Activated CD8-positive, alpha-beta memory T cell treated with anti-CD3 and anti-CD28 coated beads for 1 hour (primary cell): ENCODE measurements at places on chromosomes 16 and 17.

- no peak for DNase-seq
Observed at GRCh38 chr16:48076455-48077012, 79.3 kb downstream of the ABCC12 start.

DNA sequence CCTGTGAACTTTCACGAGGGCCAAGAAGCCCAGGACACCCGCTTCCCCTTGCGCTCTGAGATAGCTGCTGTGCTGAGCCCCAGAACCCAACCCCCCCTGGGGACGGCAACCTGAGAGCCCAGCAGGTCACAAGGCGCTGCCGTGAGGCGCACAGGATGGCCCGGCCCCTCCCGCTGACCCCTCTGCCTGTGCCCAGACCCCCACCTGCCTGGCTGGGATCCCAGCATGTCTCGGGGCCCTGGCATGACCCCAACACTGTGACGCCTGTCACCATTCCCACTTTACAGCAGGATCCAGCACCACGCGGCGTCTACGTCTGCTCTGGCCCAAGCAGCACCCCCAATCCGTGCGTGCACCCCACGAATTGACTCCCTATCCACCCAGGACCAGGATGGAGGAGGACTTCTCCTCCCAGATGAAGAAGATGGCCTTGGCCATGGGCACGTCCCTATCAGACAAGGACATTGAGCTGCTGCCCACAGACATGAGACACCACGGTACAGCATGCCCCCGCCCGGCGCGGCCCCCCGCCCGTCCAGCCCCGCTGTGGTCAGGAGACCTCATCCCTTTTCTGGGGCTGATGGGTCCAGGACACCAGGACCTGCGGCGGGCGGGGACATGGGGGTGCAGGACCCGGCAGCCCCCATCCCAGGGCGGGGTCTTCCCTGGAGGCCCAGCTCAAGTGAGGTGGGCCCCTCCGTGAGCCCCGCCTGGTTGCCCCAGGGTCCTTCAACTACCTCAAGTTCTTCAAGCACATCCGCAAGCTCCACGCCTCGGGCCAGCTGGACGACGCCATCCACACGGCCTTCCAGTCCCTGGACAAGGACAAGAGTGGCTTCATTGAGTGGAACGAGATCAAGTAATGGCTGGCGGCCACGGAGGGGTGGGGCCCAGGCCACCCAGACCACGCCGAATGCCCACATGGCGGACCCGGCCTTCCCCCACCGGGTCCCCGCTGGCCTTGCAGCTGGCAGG is 15.1 kb upstream of the AATK start:
- DNase-seq: no peak

DNA sequence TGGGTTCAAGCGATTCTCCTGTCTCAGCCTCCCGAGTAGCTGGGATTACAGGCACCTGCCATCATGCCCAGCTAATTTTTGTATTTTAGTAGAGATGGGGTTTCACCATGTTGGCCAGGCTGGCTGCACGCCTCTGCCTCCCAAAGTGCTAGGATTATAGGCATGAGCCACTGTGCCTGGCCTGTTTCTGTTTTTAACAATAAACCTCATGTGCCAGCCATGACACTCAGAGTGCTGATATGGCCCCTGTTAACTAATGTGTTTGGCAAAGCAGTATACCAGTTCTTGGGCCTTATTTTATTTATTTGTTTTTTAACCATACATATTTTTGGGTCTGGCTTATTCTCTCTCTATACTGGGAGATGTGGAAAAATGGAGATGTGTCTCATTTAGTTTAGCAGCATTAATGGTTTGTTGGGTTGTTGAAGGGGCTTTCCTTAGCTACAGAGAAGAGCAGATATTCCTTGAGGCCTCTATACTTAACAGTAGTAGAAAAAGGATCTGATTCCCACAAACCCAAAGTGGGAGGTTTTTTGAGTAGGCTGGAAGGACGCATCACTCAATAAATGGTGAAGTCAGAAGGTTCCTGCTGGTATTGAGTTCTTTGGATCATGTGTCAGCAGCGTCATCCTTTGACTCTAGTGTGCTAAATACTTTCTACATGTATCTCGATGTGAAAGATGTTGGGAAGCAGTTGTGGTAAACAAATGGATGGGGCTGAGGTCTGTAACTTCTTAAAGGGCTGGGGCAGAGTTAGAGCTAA is 16.2 kb upstream of the CDK5R1 start:
- DNase-seq: no peak

DNA sequence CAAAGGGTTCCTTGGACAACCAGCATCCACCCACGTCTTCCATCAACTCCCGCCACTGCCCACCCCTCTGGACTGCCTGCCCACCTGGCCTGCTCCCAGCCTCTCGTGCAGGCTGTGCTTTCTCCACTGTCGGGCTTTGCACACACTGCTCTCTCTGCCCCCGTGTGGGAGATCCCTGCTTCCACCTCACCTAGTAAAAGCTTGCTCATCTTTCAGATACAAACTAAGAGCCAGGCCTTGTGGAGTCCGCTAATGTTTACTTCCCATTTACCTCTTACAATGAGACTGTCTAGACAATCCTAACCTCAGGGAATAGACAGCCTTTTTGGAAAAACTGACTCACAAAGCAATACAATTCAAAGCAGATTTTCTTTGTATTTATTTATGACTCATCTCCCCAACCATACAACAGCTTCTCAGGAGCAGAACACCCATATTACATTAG is 67.6 kb downstream of the USP31 start:
- DNase-seq: no peak

- no peak for DNase-seq
Observed at GRCh38 chr17:381941-382643, 29.5 kb upstream of the RPH3AL start.

DNA sequence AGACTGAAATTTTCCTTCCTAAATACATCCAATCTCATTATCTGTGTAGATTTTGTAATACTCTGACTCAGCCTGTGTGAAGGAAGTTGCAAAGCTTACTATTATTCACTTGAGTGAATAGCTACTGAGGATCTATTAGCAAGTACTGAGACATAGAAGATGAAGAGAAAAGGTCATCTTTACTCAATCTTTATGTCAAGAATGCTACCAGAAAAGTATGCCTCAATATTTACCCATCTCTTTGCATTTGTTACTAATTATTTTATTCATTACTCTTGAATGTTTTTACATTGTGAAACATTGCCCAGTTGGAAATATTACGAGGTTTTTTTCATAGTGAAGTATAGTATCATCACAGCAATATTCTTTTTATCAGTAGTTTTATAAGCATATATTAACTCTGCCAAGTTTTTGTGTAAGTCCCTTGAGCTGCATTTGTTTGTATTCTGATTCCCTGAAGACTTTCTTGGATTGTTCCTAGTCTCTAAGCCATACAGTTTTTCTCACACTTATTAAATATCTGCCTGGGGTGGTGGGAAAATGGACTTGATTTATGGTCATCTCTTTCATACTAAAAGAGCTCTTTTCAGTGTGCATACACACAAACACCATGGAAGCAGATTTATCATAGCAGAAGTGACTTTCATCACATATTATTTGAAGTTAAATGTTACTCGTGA is 110.4 kb downstream of the MRTFB start:
- DNase-seq: no peak

DNA sequence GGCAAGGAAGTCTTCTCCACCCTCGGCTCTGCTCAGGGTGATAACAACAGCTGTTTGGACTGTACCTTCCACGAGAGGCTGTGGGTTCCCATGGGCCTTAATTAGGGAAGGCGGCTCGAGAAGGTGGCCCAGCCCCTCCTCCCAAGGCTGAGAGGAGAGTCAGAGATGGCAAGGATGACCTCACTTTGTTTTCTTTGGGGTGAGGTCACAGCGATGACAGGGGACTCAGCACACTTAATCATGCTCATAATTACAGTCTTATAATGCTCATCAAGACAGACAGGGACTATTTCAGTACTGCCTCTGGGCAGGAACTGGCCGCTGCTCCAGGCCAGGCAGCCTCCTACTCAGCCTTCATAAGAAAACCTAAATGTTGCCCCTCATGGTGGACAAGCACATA is 19.7 kb downstream of the WFDC1 start:
- no peak for DNase-seq

- DNase-seq: no peak
Observed at GRCh38 chr16:979859-980594, 1.5 kb upstream of the SOX8 start.

GRCh38 chr17:28372203-28372944 is 880 bp downstream of the SARM1 start:
- no peak for DNase-seq

- DNase-seq: no peak
Observed at GRCh38 chr17:76989519-76989918, 121.3 kb downstream of the MGAT5B start.

- peak; percentile 12 for DNase-seq
Observed at GRCh38 chr16:66474750-66475199, 47.7 kb downstream of the BEAN1 start.

- no peak for DNase-seq
Observed at GRCh38 chr17:70313086-70313852, 143.9 kb downstream of the KCNJ2 start.
